Mammary microvascular endothelial cell (primary cell): ENCODE measurements at places on chromosomes 13 and 19. TPM values are rescaled to one million over a fixed set of nuclear protein-coding genes. Genes with fewer than 3 reads are reported as not detected.

The ZNF490 gene
- 4.5 and 8.0 TPM in 2 replicates for total RNA-seq

The ZGLP1 gene
- total RNA-seq, result 1.4 TPM in 1 of 2 replicates, not detected in the other

The CBLC gene
- not detected in 2 replicates for total RNA-seq

The LRRC63 gene
- 0.44 TPM in 1 of 2 replicates, not detected in the other for total RNA-seq

The PLVAP gene
- total RNA-seq, result 6.3 and 8.9 TPM in 2 replicates

The CACNA1A gene
- total RNA-seq, result 0.20 and 0.67 TPM in 2 replicates

The GPR12 gene
- total RNA-seq, result not detected in 2 replicates

The C2CD4C gene
- under 0.01 and 0.10 TPM in 2 replicates for total RNA-seq

The F10 gene
- total RNA-seq, result not detected in 2 replicates

The KLK1 gene
- total RNA-seq, result not detected in 2 replicates

The CD79A gene
- total RNA-seq, result 0.10 and 0.47 TPM in 2 replicates

The ZNF304 gene
- 4.3 TPM in 2 replicates for total RNA-seq

The C19orf18 gene
- total RNA-seq, result 0.13 TPM in 1 of 2 replicates, not detected in the other

The PROZ gene
- total RNA-seq, result not detected in 2 replicates
